ENCODE measurements at places on chromosomes 6 and 20.

GRCh38 chr6:168619560-168620314 lies 178.8 kb downstream of the SMOC2 start:
- no peak for DNase-seq

DNA sequence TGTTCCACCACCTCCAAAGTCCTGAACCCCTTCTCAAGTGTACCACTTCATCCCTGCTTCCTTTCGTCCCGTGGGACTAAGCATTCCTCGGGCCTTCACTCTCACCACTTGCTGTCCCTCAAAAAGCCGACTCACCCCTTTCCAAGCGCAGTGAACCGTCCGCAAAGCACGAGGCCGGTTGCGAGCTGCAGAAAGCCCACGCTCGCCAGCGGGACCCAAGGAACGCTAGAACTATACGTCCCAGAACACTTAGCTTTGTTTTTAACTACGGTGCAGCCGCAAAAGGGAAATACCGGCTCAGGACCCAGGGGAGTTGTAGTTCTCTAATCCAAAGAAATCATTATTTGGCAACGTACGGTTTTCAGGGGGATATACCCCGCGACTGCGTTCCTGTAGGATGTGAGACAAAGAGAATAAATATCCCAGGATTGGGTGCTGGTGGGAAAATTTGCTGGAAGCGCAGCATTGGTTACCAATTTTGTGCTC lies 416 bp upstream of the POLR1H start:
- no peak for DNase-seq

DNA sequence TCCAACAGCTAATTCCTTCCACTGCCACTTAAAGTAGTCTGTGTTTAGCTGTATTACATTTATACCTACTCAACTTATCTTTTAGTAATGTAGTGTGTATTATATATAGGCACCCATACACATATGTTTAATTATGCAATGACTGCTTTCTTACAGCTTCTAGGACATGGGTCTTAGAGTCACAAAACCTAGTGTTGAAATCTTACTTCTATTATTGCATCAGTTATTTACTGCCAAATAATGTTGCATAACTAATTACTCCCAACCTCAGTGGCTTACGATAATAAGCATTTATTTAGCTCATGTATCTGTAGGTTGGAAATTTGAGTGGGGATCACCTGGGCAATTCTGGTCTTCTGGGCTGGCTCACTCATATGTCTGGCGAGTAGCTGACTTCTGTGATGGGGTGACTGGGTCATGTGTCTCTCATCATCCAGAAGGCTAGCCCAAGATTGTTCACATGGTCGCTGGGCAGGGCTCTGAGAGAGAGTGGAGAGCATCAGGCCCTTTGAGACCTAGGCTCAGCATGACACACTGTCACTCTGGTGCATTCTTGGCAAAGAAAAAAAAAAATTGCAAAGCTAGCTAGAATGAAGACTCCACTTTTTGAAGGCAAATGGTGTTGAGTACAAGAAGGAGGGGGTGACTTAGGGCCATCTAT lies 187.0 kb downstream of the PLCB1 start:
- no peak for DNase-seq

- no peak for DNase-seq
Observed at GRCh38 chr20:51457533-51457932, 85.0 kb downstream of the NFATC2 start.

GRCh38 chr6:34834789-34835518 lies 43.1 kb downstream of the BLTP3A start:
- DNase-seq = no peak

DNA sequence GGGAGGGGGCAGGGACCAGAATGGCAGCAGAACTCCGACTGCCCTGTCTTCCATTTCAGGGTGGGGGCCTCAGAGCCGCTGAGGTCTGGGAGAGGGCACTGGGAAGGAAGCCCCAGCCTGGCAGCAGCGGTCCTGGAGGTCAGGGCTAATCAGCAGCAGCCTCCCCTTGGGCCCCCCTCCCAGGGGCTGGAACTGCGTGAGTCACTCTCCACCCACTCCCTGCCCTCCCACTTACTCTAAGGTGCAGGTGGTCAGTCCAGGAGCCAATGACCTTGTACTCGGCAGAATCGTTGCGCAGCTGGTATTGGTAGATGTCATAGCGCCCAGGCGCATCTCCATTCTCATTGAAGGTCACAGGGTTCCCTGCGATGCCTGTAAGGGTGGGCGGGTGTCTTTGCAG lies 105.9 kb downstream of the GRM4 start:
- no peak for DNase-seq
